ENCODE measurements at places on chromosomes 5 and 9.

DNA sequence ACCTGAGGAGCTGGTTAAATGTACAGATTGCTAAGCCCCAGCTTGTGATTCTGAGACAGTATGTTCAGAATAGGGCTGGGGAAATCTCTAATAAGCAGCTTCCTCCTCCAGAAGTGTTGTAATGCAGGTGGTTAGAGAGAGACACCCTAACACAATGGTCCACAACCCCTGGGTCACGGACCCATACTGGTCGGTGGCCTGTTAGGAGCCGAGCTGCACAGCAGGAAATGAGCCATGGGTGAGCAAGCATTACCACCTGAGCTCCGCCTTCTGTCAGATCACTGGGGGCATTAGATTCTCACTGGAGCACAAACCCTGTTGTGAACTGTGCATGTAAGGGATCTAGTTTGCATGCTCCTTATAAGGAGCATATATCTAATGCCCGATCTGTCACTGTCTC is 61.8 kb downstream of the SLC36A1 start:
- DNase-seq, result no peak

DNA sequence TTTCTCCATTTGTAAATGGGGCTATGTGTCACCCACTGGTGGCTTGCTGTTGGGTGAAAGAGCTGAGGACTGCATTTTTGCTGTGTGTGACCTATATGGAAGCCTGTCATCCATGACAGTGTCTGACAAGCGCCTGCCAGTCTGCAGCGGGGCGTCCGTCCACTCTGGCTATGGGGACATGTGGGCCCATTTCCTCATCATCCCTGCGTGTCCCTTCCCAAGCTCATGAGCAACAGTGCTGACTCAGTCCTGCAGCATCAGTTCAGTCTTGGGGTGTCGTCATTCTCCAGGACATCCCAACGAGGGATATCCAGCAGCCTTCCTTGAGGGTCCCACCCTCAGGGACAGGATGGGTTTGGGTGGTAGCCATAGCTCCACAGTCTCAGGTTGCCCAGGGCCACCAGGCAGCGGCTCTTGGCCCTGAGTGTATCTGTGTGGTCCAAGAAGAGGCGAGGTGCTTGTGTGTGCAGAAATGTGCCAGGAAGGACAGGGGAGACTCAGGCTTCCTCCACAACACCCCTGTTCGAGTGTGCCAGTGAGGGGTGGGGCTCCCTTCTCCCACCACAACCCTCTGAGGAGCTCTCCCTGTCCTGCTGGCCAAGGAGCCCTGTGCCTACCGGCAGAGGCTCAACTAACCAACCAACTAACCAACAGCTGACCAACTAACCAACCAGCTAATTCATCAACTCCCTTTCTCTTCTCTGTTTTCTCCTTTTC is 2.1 kb downstream of the FGD3 start:
- no peak for DNase-seq

DNA sequence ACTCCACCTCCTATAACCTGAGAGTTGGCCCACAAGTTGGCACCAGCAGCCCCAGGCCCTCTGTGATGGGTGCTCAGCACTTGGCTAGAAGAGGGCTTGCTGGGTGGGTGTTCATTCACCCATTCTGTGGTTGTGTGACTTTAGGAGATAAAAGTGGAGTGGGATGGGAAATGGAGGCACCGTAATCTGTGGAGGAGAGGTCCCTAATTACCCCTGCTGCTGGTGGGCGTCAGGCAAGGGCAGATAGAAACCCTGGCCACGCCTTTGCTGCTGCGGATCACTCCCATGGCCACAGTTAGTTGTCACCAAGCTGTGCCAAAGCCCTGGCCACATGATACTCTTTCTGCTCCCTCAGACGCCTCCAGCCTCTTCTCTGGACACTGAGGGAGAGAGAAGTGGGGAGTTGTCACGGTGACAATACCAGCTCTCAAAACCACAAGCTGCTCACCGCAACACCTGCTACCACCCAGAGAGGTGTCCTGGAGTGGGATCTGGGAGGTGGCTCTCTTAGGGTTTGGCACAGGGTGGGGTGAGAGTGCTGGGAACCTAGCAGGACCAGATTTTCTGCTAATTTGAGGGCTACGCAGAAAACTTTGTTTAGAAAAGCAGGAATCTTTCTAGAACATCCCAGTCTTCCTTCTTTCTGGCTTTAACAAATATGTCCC is 12.0 kb upstream of the NEUROG1 start:
- no peak for DNase-seq

GRCh38 chr9:105168870-105169319 is 75.6 kb upstream of the SLC44A1 start:
- no peak for DNase-seq

GRCh38 chr5:39755986-39756385 is 331.2 kb upstream of the DAB2 start:
- DNase-seq, result no peak

DNA sequence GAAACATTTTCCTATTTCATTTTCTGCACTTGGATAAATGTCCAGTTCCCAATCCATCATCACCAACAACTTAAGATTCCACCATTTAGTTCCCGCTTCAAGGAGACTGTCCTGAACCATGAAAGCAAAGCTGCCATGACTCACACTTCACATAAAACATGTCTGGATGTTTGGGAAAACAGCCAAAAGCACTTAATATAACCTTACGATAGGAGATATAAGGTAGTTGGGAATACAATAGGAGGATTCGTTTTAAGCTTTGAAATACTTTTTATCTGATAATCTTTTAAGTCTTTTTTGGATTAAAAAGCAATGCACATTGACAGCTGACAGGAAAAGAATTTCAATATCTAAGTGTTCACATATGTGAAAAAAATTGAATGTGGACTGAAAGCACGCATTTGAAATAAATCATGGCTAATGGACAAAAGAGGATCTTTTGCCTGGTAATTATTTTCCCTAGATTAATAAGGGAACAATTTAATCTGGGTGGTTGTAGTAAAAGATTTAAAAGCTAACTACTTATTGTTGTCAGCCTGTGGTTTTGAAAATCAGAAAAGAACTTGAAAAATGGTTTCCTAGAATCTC is 17.3 kb upstream of the TGFBI start:
- no peak for DNase-seq

DNA sequence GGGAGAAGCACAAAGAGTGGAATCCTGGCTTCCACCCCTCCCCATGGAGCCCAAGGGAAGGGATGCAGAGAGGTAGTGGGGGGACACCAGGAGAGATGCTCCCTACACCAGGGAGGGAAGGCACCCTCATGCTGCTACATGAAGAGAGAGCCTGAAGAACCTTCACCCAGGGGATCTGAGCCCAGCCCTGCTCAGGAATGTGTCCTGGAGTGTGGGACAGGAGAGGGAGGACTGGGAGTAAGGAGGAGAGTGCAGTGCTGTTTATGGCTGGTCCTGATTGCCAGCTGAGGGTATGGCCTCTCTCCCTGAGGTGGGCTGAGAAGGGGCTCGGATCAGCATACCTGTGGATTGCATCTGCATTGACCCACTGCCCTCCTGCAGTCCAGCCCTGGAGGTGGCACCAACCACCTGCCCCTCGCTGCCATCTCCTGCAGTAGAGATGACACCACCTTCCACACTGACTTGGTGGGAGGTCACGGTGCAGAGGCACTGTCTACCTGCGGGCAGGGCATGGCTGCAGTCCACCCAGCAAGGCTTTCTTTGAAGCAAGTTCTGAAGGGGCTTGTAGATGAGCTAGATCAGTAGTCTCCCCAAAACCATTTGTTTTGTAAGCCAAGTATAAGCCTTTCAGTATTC is 114.9 kb upstream of the SLC25A48 start:
- no peak for DNase-seq

DNA sequence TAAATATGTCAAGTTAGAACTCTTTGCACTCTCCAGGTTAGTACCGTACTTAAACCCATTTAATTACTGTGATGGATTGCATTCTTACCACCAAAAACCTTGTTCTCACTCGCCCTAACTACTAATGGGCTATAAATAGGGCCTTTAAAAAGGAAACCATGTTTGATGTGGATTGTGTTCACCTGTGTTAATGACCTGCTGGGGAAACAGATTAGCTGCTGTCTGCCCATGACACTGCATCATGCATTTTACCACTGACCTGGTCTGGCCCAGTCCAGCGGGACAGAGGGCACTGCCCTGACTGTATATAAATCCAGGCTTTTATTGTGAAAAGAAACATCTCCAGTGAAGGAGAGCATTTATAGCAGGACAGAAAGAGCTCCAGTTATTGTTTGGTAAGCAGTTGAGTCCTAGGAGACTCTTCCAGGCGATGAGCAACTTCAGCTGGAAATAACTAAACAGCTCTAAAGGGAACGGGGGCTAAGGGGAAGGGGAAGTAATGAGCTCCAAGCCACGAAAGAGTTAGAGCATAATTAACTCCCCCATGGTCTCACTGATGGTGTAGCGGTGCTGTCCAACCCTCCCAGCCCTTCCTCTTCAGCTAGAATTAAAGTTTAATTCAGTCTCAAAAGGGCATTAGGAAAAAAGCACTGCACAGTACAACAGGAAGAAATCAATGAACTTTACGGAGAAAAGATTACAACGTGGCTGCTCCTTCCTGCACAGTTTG is 303.1 kb downstream of the ENC1 start:
- DNase-seq, result no peak

- DNase-seq, result no peak
These were observed 64.6 kb upstream of the ZFR start for GRCh38 chr5:32508806-32509805.

- DNase-seq, result no peak
These were observed 130.1 kb downstream of the AUH start for GRCh38 chr9:91231619-91232018.

DNA sequence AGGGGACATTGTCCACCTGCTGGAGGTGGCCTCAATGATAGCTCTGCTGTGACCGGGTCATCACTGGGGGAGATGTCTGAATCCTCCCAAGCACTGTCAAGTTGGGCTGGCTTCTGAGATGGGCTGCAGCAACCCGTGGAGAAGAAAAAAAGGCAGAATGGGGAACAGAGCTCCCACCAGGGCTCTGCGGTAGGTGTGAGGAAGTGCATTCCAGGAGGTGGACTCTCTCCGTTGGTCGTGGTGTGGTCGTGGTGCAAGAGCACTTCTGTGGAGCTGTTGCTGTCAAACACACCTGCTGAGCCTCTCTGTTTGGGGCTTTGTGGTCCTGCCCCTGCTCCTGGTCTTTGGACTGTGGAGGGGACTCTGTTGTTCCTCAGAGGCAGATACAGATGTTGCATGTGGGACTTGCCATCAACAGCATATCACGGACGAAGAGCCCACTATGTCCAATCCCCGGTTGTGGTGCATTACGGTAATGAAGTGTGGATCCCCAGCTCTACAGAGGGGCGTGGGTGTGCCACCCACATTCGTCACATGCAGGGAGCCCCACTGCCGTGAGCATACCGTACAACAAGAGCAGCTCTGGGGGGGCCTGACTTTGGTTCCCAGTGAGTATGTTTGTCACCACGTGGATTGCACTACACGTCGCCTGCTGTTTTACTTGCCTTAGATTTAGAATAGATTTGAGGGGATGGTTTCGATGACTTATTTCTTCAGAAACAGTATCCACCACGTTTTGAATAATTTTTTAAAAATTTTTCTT is 36.0 kb upstream of the PITX1 start:
- no peak for DNase-seq

GRCh38 chr9:126248680-126249079 is 77.9 kb upstream of the MVB12B start:
- no peak for DNase-seq

- no peak for DNase-seq
These were observed 92.5 kb downstream of the PCDH1 start for GRCh38 chr5:141785711-141786110.

DNA sequence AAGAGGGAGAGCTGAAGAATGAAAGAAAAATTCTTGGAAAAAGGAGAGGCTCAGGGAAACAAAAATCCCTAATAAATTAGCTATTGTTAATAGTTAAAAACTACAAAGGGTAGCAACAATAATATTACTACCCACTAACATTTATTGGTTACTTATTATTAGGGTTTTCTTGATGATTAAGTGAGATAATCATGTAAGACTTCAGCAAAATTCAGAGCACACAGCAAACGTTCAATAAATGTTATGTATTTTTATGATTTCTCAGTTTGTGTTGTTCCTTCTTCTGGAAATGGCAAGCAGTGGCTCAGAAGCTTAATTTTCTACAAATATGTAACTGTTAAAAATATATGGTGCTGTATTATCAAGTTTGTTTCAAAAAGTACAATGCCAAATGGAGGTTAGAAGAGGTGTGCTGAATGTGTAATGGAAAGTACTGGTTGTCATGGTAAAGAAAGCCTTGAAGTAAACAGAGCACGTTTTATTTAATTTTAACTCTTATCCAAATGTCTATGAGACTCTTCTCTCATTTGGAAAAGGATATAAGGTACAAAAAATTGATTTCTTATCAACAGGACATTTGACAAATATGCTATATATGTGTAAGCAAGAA is 226.0 kb upstream of the ATP10B start:
- no peak for DNase-seq

DNA sequence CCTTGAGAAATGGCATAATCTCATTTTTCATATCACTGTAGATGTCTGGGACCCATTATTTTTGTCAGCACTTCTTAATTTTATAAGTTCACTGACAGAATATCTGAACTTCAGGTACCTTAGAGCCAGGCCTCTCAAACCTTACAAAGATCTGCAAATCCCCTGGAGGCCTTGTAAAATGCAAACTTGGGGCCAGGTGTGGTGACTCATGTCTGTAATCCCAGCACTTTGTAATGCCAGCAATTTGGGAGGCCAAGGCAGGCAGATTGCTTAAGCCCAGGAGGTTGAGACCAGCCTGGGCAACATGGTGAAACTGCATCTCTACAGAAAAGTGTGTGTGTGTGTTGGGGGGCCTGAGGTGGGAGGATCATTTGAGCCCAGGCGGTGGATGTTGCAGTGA is 30.8 kb downstream of the RASGRF2 start:
- no peak for DNase-seq

DNA sequence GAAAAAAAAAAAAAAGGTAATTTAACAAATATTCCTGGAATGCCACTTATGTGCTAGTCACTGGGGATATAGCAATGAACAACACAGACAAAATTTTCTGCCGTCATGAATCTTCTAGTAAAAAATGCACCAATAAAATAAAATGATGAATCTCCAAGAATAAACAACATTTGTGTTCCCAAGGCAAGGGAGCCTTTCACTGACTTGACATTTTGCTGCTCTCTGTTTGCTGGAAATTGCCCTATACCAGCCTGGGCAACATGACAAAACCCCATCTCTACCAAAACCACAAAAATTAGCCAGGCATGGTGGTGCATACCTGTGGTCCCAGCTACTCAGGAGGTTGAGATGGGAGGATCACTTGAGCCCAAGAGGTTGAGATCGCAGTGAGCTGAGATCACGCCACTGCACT is 64.5 kb upstream of the ERBIN start:
- no peak for DNase-seq

DNA sequence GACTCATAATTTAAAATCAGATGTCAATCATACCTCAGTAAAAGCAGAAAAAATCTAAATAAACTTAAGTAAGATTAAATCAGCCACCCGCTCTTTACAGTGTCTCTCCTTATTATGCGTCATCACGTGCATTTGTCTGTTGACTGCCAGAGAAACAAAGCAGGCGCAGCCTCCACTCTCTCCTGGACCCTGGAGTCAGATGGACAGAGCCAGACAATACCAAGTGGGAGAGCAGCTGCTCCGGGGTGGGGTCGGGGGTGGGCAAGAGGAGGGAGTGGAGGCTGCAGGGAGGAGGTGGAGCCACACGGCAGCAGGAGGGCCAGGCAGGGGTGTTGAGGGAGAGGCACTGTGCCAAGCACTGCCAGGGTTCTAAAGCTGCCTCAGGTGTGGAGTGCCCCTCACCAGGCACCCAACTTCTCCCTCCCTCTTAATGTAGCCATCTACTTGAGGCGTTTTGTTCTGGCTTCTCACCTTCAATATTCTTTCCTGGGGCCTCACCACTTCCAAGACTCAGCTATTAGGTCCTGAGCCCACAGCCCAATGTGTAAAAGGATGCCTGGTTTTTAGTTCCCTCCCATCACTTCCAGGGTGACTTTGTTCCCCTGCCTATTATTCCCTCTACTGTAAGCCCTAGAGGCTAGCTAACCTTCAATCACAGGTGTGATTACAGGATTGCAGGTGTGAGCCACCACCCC is 96.3 kb downstream of the GLDC start:
- DNase-seq, result no peak
